Activated CD4-positive, alpha-beta T cell treated with anti-CD3 and anti-CD28 coated beads for 4 hours (primary cell): ENCODE measurements at places on chromosomes 6 and 20.

DNA sequence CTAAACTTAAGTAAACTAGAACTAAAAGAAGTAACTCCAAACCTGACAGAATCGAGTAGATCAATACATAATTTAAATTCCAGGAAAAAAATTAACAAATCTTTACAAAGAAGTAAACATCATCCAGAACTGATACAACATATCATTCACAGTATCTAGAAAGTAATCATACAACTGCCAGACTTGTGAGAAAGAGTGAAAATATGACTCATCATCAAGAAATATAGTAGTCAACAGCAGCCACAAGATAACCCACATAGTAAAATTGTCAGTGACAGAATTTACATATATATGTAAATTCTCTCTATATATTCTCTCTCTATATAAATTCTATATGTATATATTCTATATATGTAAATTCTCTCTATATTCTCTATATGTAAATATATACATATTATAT lies 242.8 kb upstream of the RGS17 start:
- no peak for DNase-seq

GRCh38 chr6:162627362-162627761 lies 100.2 kb downstream of the PRKN start:
- DNase-seq, result no peak

DNA sequence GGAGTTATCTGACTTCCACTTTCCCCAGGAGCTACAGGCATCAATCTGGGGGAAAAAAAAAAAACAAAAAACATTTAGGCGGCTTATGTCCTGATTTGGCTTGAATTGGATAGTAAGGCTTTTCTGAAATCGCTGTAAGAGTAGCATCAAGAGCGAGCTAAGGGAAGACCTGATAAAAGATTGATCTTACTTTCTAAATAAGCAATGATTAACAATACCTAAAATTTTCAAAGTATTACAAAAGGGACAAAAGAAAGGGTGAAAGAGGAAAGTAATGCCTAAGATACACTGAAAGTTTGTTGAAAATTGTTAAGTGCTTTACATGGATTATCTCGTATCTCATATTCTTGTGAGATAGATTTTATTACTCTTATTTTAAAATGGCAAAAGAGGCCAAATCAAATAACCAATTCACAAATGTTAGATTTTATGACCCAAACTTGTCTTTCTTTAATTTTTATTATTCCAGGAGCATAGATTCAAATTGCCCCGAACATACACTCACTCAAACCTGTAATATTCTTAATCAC lies 106.4 kb upstream of the PRSS16 start:
- no peak for DNase-seq

- DNase-seq, result no peak
These were observed 53.7 kb downstream of the CPXM1 start for GRCh38 chr20:2746636-2747265.

DNA sequence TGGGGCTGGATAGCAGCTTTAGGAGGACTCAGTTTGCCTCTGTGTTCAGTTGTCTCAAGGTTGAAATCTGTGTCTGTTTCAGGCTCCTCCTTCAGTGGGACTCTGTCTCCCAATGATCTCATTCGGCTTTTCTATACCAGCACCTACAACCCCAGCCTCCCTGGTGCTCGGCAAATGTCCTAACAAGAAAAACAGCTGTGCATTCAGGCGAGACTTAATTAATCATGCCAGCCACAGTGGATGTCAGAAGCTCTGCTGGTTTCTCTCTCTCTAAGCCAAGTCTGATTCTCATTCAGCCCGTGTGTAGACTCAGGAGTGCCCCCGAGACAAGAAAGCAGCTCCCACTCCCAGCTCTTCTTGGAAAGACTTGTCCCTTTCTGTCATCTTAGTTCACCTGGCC lies 46.8 kb downstream of the SUN5 start:
- no peak for DNase-seq

- DNase-seq, result no peak
These were observed 457.1 kb downstream of the HACE1 start for GRCh38 chr6:104402572-104402971.

GRCh38 chr6:26521600-26522391 lies 16.4 kb upstream of the HMGN4 start:
- DNase-seq, result peak; percentile 67

GRCh38 chr6:12472601-12473038 lies 182.5 kb downstream of the EDN1 start:
- DNase-seq, result no peak

DNA sequence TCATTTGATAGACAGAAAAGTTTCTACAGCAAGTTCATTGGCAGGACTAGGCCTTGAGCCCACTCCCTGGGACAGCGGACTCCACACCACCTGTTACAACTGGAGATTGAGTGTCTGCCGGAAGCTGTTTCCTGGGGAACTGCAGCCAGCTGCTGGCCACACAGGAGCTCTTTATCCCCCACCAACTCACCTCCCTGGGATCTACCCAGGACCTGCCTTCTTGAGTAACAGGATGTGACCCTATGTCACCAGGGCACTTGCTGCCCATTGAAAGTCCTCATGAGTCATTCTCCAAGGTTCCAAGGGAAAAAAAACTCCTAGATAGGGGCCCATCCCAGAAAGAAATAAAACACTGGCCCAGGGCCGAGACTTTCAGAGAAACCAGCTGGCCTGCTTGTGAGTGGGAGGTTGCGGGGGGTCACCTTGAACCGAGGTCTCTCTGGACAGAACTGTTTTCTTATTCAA lies 37.4 kb upstream of the SLC9A8 start:
- no peak for DNase-seq

GRCh38 chr6:56757588-56757984 lies 114.9 kb upstream of the DST start:
- DNase-seq, result no peak

GRCh38 chr6:21045135-21045700 lies 511.0 kb downstream of the CDKAL1 start:
- DNase-seq, result no peak

GRCh38 chr6:85493389-85493788 lies 43.5 kb downstream of the NT5E start:
- no peak for DNase-seq

DNA sequence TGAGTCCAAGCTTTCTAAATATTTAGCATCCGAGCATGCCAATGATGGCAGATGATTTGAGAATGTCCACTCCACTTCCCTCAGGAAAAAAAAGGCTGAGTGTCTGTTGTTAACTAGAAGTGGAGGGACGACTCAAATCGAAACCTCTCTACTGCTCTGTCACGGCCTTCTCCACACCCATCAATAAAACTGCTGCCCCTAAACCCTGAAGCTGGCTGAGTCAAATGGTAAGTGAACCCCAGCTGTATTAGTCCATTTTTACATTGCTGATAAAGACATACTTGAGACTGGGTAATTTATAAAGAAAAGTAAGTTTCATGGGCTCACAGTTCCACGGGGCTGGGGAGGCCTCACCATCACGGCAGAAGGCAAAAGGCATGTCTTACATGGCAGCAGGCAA lies 707.0 kb downstream of the QKI start:
- DNase-seq, result no peak

DNA sequence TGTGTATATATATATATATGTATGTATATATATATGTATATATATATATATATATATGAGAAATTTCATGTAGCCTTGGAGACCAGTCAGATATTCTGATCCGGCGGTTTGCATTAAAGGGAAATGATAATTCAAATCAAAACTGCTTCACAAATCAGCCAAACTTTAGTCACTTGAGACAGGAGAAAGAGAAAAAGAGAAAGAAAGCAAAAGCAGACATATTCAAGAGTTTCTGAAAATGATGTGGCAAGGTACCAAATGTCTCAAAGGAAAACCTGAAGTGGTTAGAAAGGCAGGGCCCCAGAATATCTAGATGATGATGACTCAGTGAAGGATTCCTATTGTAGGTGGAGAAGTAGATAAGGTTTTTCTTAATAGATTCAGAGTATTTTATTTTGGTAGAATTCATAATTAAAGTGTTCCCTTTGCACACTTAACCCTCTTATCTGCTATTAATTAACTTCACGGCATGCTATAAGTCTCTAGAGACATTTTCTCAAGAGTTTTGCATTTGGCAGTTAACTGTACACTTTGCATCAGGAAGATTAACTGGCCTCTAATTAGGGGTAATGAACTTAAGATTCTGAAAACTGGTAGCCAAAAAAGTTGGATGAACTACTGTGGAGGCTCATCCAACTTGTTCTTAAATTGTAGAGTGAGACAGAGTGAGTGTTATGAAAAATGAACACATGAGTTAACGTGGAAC lies 50.1 kb upstream of the ASF1A start:
- no peak for DNase-seq

DNA sequence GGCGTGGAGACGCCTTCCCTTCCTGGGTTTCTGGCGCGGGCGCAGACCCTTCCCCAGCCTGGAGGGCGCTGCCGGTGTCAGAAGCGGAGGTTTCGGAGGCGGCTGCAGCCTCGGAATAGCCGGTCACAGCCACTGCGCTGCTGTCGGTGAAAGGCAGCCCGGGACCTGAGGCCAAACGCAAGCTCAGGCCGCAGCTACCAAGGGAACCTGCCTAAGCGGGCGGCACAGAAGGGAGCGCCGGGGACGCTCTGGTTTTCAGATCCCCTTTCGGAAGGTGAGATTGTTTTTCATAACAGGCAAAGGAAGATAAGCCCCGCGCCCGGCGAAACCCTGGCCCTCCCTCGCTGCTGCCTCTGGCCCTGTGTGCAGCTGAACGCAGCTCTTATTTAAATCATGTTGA lies 116.5 kb downstream of the FAM120B start:
- no peak for DNase-seq

GRCh38 chr6:30543821-30544220 lies 12.5 kb downstream of the GNL1 start:
- DNase-seq, result peak; percentile 15

DNA sequence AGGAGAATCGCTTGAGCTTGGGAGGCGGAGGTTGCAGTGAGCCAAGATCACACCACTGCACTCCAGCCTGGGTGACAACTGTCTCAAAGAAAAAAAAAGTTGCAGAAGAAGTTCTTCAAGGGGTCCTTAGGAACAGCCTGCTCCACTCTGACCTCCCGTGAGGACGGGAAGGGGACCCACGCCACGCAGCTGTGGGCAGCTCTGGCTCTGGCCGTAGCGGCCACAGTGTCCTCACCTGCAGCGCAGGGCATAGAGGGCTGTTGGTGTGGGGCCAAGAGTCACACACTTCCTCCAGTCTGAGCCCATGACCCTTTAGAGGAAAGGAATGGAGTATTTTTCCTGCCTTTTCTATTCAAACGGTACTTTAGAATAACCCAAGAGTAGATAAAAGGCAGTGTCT lies 5.4 kb downstream of the NTSR1 start:
- no peak for DNase-seq

DNA sequence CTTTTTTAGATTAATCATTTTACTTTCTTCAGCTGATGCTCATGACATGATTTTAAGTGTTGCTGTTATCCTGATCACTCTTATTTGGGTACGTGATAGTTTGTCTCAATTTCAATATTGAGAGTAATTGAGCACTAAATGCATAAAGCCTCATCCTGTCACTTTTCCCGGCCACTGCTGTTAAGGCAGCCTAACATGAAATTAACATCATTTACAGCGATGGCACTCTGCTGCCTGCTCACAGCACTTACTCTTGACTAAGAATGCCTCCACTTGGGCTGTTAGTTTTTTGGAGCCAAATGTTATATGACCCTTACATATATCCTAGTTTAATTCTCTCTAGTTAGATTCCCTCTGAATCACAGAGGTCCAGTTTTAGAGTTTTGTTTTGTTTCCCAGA lies 107.3 kb downstream of the SLX4IP start:
- DNase-seq, result no peak

DNA sequence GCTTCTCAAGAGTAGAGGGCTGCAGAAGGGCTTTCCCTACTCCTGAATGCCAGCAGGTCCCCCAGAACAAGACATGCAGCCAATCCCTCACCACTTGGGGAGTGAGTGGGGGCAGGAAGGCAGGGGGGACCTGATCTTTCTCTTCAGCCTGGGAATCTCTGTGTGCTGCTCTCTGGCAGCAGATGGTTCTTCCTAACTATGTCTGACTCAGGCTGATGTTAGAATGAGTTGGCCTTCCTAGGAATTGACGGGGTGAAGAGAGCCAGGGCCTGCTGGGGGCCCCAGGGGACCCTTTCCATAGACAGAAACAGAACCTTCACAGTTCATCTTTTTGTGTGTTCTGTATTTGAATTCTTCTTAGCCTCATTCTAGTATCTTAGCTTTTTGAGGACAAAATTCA lies 29.0 kb upstream of the TCP11 start:
- DNase-seq, result no peak
